ENCODE measurements at places on chromosomes 3 and 15.

- DNase-seq, result peak; percentile 65
Observed at GRCh38 chr3:99753268-99753975, 64.2 kb upstream of the CMSS1 start.

- no peak for DNase-seq
Observed at GRCh38 chr15:78570710-78571109, 5.4 kb downstream of the CHRNA5 start.

- peak; percentile 40 for DNase-seq
Observed at GRCh38 chr3:67109651-67110204, 111.6 kb downstream of the KBTBD8 start.

GRCh38 chr15:31329640-31330010 lies 3.0 kb downstream of the KLF13 start:
- no peak for DNase-seq

DNA sequence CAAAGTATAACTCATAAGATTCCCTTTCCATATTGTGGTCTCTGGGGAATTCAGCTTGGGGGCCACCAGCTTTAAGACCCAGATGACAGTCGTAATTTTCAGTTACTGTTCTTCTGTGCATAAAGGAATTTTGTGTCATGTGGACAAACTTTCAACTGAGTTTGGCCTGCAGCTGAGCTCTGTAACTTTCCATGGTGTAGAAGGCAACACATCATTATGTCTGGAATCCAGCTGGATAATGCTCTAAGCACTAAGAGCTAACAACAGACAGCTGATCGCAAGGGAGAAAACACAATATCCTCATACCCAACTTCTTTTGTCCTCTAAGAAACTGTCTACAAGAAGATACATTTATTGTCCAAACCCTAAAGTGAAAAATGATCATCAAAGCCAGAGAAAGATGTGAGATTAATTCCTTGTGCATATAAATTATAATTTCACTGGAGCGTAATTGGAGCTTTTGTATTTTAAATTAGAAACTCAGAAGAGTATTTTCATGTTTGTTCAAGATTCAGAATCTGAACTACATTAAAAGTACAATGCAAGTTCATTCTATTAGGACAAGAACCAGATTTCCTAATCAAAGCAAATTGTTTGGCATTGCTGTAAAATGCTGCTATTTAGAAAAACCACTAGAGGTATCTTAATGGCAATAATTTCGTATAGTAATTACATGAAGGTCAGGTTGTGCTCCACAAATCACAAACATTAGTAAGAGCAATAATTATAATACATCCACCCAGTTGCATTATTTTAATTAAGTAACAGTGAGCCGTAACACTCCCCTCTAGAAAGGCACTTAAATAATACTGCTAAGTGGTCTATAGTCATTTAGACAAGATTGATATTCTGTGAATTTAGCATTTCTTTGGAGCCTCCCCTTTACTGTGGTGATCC lies 218.8 kb downstream of the ATP8B4 start:
- peak; percentile 75 for DNase-seq

- DNase-seq, result no peak
Observed at GRCh38 chr15:40776537-40777141, 6.9 kb downstream of the C15orf62 start.

- DNase-seq, result no peak
Observed at GRCh38 chr15:83656192-83656591, 2.3 kb downstream of the ADAMTSL3 start.

DNA sequence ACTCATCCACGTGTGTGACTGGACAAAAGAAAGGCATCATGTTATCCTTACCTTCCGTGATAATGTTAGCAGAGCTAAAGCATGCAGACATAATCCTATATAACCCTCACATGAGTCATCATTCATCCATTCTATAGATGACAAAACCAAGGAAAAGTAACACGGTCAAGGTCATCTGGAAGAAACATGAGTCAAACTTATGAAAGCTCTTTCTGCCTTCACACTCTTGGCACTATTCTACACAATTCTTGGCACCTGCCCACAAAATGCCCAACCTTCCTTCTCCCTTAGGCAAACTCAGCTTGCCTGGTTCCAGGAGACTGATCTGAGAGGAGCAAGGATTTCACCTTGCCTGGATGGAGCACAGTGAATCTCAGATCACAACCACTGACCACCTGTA lies 66.9 kb downstream of the PRICKLE2 start:
- no peak for DNase-seq

DNA sequence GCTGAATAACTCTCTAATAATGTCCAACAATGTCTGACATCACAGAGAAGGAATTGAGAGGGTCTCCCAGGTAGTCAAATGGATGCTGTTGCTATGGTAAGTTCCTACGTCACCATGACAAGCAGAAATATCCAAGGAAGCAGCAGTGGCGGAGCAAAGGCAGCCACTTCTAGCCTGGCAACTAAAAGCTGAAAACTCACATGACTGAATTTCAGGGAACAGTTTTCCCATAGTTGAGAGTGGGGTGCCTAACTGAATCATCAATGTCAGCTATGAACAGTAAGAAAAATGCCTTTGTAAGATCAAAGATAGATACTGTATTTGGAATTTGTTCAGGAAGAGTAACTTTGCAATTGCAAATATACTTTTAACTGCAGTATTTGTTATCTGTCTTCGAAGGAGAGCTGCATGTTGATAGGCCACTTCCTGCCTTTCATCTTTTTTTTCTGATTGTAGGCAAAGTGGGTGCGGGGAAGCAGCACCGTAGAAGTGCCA lies 161.7 kb downstream of the BBX start:
- no peak for DNase-seq

DNA sequence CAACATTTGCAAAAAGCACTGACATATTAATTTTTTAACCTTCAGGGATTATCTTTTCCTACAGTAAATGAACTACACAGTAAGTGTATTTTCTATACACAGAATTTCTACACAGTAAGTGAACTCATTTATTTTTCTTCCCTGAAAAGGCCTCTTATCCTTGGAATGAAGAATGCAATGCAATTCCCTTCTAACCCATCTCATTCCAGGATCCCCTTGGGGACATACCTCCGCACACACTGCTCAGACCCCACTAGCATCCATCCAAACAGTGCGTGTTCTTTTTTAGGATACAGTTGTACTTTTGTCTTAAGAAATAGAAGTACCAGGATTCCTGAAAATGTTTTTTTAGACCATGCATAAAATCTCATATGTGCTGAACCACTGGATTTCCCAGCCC lies 152.8 kb downstream of the UACA start:
- no peak for DNase-seq

DNA sequence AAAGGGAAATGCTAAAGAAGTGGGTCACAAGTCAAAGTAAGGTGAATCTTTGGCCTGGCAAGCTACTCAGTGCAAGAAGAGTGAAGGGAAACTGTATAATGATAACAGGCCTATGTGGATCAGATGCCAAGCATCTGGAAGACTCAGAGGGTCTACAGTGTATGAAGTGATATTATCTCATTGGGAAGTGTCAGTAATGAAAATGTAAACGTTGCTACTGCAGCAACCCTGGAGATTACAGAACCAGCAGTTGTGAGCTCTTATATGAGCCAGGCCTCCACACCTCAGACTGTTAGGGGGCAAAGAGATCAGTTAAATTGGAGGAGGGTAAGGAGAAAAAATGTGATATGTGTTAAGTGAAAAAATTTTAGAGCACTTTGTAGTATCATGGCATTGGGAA lies 195.4 kb upstream of the DPH6 start:
- no peak for DNase-seq

GRCh38 chr15:89096664-89097063 lies 8.4 kb downstream of the ABHD2 start:
- no peak for DNase-seq

DNA sequence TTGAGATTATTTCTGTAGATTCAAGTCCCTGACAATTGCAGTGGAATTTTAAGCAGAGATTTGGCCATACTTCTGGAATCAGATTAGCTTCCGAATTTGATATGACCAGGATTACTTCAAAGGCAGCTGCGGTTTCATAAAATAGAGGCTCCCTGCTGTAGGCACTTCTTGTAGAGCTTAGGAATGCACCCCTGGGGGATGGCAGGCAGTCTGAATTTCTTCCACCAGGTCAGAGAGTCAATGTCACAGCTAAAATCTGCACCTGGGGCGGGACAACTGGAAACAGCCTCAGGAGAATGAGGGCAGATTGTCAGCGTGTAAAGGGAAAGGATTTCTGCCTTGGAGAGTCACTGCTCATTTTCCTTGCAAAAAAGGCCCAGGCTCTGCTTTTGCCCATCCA lies 182.6 kb downstream of the ARRDC4 start:
- no peak for DNase-seq

DNA sequence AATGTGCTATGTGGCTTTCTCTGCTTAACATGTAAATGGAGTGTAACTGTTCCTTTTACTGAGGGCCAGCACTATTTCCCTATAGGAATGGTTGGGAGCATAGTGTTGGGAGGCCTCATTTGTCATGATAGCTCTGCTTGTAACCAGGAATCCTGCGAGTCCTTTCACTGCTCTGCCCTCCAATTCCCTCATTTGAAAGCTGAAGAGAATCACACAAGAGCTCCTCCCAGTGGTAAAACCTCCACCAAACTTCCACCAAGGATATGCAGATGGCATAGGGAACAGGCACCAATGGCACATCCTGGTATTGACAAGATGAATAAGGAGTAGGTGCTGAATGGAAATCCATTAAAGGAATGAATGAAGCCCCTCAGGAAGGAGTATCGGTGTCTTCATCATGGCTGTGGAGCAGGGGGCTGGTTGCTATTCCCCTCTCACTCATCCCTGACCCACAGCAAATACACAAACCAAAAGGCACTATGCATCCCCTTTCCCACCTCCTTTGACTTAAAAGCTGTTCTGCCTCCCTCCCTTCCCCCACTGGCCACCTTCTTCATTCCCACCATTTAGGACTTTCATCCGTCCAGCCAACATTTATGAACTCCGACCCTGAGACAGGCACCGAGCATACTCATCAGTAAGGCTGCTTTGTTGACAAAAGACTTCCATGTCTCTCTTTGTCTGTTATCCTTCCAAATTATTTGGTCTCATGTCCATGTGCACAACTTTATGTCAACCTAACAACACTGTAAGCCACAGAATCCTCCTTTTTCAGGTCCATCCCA lies 560.8 kb downstream of the FOXP1 start:
- DNase-seq, result no peak

GRCh38 chr3:146536681-146537080 lies 7.7 kb downstream of the PLSCR1 start:
- no peak for DNase-seq

GRCh38 chr15:39269821-39270220 lies 311.1 kb upstream of the THBS1 start:
- no peak for DNase-seq

DNA sequence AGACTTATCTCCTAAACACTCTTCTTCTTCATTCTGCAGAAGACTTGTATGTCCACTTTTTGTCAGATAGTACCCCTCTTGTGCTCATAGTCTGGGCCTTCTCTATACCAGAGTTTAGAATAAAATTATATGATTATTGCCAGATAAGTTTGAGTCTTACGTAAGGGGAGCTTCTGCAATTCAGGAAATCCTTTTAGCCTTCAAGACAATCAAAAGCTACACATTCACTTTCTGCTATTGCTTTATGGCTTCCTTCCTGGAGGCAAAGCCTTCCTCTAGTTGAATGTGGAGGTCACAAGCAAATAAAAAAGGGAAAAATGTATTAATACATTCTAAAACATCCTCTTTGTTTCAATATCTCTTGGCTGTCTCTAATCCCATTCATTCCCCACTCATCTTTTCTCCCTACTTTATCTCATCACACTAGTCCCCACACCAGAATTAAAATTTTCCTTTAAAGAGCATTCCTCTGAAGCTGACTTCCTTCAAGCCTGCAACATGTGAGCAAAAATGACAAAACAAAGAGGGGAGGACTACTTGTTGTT lies 186.8 kb downstream of the CPNE4 start:
- DNase-seq, result no peak

DNA sequence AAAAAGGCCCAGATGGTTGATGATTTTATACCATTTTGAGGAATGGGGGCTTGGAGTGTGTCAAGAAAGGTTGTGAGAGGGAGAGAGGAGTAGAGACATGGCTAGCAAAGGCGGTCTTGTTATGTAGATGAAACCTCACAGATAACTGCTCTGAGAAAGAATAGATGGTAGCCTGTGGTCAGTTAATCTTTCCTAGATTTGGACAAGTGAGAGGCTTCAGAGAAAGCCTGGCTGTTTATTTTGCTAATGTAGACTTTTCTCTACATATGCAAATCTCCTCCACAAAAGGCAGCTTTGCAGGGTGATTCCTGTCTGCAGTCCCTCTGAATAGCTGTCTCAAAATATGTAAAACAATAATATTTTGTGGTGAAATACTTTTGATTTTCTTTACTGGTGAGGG lies 177.3 kb downstream of the OTOL1 start:
- DNase-seq, result no peak

DNA sequence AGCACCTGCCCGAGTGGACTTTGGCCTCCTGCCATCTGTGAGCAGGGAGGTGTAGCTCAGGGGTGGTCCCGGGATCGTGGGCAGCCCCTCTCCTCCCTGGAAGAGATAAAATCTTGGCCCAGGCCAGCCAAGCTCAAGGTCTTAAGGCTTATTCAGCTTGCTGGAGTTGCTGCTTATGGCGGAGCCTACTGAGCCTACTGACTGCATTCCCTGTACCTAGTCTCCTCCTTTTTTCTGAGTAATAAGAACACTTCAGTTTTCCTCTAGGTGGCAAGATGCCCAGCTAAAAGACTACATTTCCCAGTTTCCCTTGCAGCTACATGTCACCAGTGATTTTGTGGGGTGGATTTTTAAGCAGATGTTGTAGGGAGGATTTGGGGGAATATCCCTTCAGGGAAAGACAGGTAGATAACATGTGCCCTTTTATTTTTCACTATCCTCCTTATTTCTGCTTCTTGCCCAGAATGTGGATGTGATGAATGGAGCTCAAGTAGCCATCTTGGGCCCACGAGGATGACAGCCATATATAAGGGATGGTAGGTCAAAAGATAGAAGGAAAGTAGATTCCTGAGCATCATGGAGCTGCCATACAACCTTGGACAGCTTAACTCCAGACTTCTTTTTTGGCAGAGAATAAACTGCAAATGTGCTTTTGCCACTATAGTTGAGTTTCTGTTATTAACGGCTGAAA lies 41.4 kb upstream of the INSYN1 start:
- no peak for DNase-seq

GRCh38 chr3:187629711-187630110 lies 40.5 kb downstream of the SST start:
- DNase-seq, result no peak

DNA sequence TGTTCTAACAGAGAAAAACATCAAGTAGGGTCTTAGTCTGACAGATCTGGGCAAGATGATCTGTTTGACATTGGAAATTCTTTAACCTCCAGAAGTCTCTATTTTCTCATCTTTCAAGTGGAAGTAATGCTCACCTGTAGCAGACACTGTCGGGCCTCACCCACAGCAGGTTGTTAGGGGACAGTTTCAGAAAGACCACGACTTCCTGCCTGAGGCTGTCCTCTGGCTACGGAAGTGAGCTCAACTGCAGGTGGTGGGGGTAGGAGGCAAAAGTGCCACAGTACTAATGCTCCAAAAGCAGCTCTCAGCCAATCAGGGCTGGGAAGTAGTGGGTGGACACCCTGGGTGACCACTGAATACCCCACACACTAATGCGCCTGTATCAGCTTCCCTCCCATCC lies 111.4 kb upstream of the TOPAZ1 start:
- DNase-seq, result no peak

Data from renal pelvis (tissue), 12 donors.